ENCODE measurements at places on chromosomes 1 and 21. TPM values are rescaled to one million over a fixed set of nuclear protein-coding genes. Genes with fewer than 3 reads are reported as not detected.

Gene RIPPLY3
- total RNA-seq = not detected

Gene ALPL
- 10.0 TPM for total RNA-seq

GRCh38 chr1:37813529-37814145 is 5.6 kb upstream of the YRDC start:
- H3K27ac ChIP-seq = no peak overlapping the region
- H3K4me1 ChIP-seq = peaks cover 7% of the 10 kb centered on the region
- H3K36me3 ChIP-seq = no peaks in the 10 kb centered on the region
- H3K4me3 ChIP-seq = no peak overlapping the region
- peaks cover 2% of the 10 kb centered on the region for H3K27me3 ChIP-seq

DNA sequence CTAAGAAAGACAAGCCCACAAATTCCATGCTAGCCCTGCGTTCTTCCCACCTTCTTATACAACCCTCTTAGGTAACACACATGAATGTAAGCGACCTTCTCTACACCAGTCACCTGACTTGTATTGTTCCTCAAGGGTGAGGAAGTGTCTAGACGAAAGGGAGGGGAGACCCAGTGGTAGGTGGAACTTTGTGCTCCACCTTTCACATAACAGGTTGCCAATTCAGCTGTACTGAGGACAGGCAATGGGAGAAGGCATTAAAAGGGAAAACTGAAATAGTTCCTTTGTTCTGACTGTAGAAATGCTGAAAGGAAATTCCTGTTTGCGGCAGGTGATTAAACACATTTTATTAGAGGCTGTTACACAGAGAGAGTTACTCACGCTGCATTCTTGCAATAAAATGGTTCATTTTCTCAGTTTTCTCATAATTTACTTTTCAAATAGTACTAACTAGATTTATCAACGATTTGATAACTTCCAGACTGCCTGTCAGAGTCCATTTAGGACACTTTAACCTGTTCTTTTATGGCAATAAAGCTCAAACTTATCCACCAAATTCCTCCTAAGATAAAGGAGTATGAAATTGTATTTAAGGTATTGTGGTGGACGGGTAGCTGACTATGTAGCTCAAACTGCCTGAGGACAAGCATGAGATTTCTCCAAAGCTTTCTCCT is 17.8 kb upstream of the CHRM3 start:
- no peaks in the 10 kb centered on the region for H3K27me3 ChIP-seq
- no peak overlapping the region for H3K4me3 ChIP-seq
- no peaks in the 10 kb centered on the region for H3K4me1 ChIP-seq

DNA sequence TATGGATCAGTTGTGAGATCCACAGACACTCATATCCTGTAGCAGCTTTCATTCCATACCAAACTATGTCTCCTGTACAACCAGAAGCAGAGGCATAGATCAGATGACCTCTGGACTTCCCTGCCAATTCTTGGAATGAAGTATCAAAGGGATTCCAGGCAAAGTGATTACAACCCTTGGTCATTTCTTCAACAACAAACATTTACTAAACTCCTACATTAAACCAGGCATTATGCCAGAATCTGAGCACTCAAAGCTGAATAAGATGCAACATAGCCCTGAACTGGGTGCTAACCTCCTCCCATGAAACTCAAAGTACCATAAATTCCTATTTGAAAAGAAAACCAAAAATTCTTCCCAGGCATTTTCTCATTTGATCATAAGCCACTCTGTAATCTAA is 121.2 kb upstream of the SGIP1 start:
- peaks cover 1% of the 10 kb centered on the region for H3K27me3 ChIP-seq
- H3K4me3 ChIP-seq = no peak overlapping the region
- no peak for DNase-seq
- H3K36me3 ChIP-seq = peaks cover 6% of the 10 kb centered on the region
